ENCODE measurements at places on chromosomes 4 and X.

DNA sequence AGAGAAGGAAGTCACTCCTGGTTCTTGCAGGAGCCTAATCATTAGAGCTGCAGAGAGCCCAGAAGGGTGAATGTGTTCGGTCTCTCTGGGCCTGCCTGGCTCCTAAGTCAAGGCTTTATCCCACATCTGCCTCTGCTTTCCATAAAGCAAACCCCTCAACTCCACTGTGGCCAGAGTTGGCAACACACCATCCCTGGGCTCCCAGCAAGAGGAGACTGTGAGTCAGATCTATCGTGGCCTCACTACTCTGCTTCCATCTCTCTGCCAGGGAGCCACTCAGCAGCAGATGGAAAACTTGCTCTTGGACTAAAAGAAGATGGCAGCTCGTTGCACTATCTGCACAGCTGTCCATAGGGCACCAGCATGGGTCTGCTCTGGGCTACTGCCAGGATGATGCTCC is 348.2 kb downstream of the FBXW7 start:
- H3K4me3 ChIP-seq: no peak overlapping the region
- DNase-seq: no peak
- H3K36me3 ChIP-seq: no peaks in the 10 kb centered on the region
- H3K27ac ChIP-seq: no peak overlapping the region
- H3K4me1 ChIP-seq: no peaks in the 10 kb centered on the region

- no peak overlapping the region for H3K4me3 ChIP-seq
- no peaks in the 10 kb centered on the region for H3K4me1 ChIP-seq
- H3K27ac ChIP-seq: no peak overlapping the region
- H3K36me3 ChIP-seq: no peaks in the 10 kb centered on the region
- no peaks in the 10 kb centered on the region for H3K27me3 ChIP-seq
These were observed 87.7 kb downstream of the ARX start for GRCh38 chrX:24928114-24928513.

- H3K27me3 ChIP-seq: no peaks in the 10 kb centered on the region
- H3K27ac ChIP-seq: no peak overlapping the region
- no peak overlapping the region for H3K4me3 ChIP-seq
These were observed 187.3 kb downstream of the GABRB1 start for GRCh38 chr4:47218631-47219030.

- no peaks in the 10 kb centered on the region for H3K27me3 ChIP-seq
- H3K4me3 ChIP-seq: no peak overlapping the region
- no peak overlapping the region for H3K27ac ChIP-seq
- H3K36me3 ChIP-seq: no peaks in the 10 kb centered on the region
- no peak for DNase-seq
- H3K4me1 ChIP-seq: no peaks in the 10 kb centered on the region
These were observed 3.9 kb upstream of the HPGDS start for GRCh38 chr4:94346541-94346940.

- peaks cover 65% of the 10 kb centered on the region for H3K4me1 ChIP-seq
- no peaks in the 10 kb centered on the region for H3K27me3 ChIP-seq
- peak overlapping the region; percentile 33 for H3K27ac ChIP-seq
- DNase-seq: no peak
- H3K4me3 ChIP-seq: no peak overlapping the region
- H3K36me3 ChIP-seq: no peaks in the 10 kb centered on the region
These were observed 6.7 kb downstream of the RAB9A start for GRCh38 chrX:13695601-13696115.

GRCh38 chr4:136505020-136505419 is 1027.3 kb downstream of the PCDH18 start:
- no peaks in the 10 kb centered on the region for H3K36me3 ChIP-seq
- no peak overlapping the region for H3K4me3 ChIP-seq
- H3K27ac ChIP-seq: no peak overlapping the region
- H3K27me3 ChIP-seq: no peaks in the 10 kb centered on the region
- H3K4me1 ChIP-seq: no peaks in the 10 kb centered on the region
- no peak for DNase-seq

DNA sequence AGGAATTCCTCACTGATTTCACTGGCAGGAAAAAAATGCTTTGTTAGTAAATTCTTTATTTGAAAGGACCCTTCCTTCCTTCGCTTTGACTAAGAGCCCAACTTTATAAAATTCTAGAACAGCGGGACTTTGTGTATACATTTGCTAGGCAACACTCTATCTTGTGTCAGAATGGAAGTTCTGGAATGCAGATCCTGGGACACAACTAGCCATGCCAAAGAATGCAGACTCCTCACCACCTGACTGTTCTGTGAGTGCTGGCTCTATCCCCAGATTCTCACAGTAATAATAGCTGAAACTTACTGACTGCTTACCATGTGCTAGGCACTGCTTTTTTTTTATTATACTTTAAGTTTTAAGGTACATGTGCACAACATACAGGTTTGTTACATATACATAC is 73.3 kb upstream of the ZDHHC15 start:
- no peak overlapping the region for H3K27ac ChIP-seq
- DNase-seq: no peak
- no peak overlapping the region for H3K4me3 ChIP-seq

DNA sequence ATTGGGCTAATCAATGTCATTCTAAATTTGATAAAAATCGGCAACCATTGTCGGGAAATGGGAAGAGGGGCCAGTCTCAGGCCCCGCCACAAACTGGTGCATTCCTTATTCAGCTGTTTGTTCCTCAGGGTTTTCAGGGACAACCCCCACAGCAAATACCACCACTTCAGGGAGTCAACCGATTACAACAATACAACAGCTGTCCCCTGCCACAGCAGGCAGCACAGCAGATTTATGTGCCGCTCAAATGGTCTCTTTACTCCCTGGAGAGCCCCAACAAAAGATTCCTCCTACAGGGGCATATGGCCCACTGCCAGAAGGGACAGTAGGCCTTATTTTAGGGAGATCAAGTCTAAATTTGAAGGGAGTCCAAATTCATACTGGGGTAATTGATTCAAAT is 61.8 kb downstream of the ZNF732 start:
- H3K4me3 ChIP-seq: no peak overlapping the region
- peaks cover 9% of the 10 kb centered on the region for H3K4me1 ChIP-seq
- no peaks in the 10 kb centered on the region for H3K36me3 ChIP-seq
- no peak overlapping the region for H3K27ac ChIP-seq
- H3K27me3 ChIP-seq: no peaks in the 10 kb centered on the region
- DNase-seq: no peak

DNA sequence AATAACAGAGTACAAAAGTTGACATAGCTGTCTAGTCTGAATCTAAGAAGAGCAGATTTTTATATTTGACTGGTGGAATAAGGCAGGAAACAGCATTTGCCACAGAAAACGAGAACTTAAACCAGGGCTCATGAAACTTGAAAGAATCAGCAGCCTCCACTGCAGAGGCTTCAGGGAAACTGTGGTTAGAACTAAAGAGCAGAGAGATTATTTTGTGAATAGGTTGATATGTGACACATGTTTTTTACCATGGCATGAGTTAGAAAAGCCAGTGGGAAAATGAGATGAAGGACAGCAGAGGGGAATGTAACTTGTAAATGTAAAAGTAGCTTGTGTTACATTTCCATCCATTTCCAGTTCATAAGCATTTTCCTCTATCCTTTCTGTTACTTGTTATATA is 63.7 kb upstream of the CAMK2D start:
- no peaks in the 10 kb centered on the region for H3K27me3 ChIP-seq
- H3K27ac ChIP-seq: no peak overlapping the region
- no peaks in the 10 kb centered on the region for H3K36me3 ChIP-seq
- no peak for DNase-seq

DNA sequence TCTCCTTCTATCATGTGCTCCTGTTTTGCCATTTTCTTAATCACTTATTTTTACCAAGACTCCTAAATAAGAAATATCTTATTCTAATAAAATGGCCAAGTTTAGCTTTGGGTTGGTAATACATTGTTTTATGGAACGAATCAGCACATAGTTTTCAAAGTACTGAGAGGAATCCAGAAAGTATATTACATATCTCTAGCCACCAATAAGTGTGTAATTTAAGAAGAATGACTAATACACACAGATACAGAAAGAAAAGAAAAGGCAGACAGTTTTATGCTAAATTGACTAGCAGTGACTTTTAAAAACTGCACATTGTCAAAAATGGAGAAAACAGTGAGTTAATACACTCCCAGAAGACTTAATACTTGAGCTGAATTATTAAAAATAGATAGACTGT is 167.0 kb upstream of the IL15 start:
- H3K27ac ChIP-seq: no peak overlapping the region
- no peak overlapping the region for H3K4me3 ChIP-seq
- H3K36me3 ChIP-seq: no peaks in the 10 kb centered on the region
- DNase-seq: no peak

- H3K27ac ChIP-seq: no peak overlapping the region
- no peaks in the 10 kb centered on the region for H3K4me1 ChIP-seq
- H3K27me3 ChIP-seq: no peaks in the 10 kb centered on the region
- no peak overlapping the region for H3K4me3 ChIP-seq
- DNase-seq: no peak
These were observed 1530.0 kb downstream of the PCDH18 start for GRCh38 chr4:136002316-136002715.

DNA sequence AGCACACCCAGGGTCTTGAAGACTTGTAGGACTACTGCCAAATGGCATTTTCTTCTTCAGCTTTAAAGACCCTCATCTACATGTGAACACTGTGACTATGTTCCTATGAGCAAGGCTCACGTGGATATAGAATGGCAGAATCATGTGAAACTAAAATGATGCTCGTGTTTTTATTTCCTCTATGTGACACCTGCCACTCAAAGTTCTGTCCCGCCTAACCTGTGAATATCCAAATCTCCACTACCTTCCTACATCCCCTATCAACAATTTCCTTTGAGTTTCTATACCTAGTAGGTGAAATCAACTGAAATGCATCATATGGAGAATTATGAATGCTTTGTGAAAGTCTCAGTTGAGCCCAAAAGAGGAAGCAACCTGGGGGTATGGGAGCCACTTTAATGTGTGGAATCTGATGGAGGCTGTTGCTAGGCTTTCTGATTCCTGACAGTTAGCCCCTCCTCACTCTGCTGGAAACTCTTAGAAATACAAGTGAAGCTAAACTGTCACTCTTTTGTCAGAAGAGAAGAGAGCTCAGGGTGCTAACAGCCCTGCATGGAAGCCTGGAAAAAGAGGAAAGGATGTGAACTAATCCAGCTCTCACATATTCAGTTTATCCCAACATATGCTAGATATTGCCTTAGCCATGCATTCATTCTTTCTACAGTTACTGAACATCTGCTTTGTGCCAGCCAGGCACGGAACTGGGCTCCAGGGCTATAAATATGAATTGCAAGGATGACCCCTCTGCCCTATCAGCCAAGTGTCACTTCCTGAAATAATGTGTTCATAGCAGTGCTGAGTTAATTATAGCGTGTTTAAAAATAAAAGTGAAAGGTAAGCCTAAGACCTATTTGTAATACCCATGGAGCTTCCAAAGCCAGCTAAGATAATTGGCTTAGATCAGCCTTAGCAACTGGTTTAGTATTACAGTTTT is 11.0 kb downstream of the LHFPL1 start:
- no peaks in the 10 kb centered on the region for H3K36me3 ChIP-seq
- H3K27me3 ChIP-seq: no peaks in the 10 kb centered on the region
- no peak overlapping the region for H3K4me3 ChIP-seq
- no peak overlapping the region for H3K27ac ChIP-seq
- DNase-seq: no peak
- peaks cover 3% of the 10 kb centered on the region for H3K4me1 ChIP-seq

GRCh38 chr4:85933291-85933640 is 426.6 kb downstream of the MAPK10 start:
- no peaks in the 10 kb centered on the region for H3K4me1 ChIP-seq
- DNase-seq: no peak
- no peak overlapping the region for H3K27ac ChIP-seq
- no peaks in the 10 kb centered on the region for H3K27me3 ChIP-seq
- H3K36me3 ChIP-seq: no peaks in the 10 kb centered on the region

- H3K4me1 ChIP-seq: no peaks in the 10 kb centered on the region
- DNase-seq: no peak
- H3K36me3 ChIP-seq: no peaks in the 10 kb centered on the region
- H3K27ac ChIP-seq: no peak overlapping the region
- no peak overlapping the region for H3K4me3 ChIP-seq
- no peaks in the 10 kb centered on the region for H3K27me3 ChIP-seq
These were observed 43.0 kb upstream of the GABRA2 start for GRCh38 chr4:46432923-46433322.

DNA sequence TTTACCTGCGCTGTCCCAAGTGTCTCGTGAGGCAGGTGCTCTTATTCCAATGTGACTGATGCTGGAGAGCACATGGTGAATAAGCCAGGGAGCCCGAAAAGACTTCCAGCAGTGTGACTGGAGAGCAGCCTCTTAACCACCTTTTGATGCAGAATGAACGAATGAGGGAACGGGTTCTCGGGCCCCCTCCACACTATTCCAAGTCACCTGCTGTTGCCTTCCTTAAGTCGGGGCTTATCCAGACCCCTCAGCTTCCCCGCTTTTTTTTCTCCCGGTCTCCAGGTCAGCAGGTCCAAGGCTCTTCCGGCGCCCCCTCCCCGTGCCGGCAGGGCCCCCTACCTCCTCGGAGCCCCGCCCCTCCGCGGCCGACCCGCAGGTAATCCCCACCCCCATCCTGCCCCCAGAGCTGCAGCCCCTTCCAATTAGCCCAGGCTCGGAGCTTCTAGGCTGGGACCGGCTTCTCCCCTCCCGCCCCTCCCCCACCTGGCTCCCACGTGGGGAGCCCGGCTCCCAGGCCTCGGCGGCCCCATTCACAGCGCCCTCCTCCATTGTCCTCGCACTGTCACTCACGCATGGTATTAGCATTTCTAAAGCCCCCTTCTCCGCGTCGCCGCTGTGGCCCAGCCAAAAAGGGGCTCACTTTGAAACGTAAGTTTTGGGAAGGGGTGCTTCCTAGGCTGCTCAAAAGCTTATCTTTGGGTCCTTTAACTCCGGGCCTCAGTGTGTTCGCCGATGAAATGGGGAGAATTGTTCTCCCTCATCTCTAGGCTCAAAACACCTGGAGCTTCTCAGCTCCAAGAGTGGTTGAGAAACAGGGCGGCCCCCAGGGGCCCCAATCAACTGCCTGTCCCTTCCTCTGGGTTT is 56.2 kb upstream of the PJA1 start:
- H3K4me3 ChIP-seq: no peak overlapping the region
- DNase-seq: no peak
- H3K36me3 ChIP-seq: no peaks in the 10 kb centered on the region
- no peak overlapping the region for H3K27ac ChIP-seq
- peaks cover 3% of the 10 kb centered on the region for H3K4me1 ChIP-seq

Measured in natural killer cell (primary cell).